ENCODE measurements at places on chromosomes 7 and 10.

DNA sequence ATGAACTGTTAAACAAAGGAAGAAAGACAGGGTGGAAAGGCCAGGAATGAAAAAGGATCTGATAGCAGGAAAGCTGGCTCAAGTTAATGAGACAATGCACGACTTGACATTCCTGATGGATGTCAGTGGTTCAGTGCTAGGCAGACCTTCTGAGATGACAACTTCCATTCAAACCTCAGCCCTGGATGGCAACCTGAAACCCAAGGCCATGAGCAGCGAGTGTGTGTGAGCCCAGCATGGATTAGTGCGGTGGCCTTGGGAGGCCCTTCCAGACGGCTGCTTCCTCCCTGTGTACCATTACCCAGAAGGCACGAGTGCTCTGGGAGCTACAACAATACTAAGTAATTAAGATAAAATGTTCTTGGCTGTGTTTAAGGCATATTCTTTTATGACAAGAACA, 18.8 kb downstream of the TRIL start:
- no peak for DNase-seq

GRCh38 chr7:4837803-4838625, 23.8 kb downstream of the PAPOLB start:
- DNase-seq = peak; percentile 36

GRCh38 chr10:23293145-23293724, 51.4 kb downstream of the C10orf67 start:
- DNase-seq = no peak

DNA sequence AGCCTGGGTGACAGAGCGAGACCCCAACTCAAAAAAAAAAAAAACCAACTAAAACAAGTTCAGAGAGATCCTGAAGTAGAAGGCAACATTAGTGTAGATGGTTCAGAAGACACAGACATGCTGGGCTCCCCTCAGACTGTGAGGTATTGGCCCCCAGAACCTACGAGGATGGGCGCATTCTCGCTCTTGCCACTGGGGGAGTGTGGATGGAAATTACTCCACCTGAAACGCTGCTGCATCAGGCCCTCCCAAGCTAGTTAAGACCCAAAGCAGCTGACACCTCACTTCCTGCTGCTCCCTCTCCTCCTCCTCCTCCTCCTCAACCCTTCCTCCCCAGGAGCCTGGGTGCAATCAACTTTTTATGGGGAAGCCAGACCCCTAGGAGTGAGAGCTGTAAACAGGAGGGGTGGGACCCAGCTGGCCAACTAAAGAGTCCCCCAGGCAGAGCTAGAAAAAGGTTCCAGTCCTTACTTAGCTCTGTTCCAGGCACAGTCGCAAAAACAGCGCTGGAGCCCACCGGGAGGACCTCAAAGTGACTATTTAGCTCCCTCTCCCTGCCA, 7.4 kb downstream of the SH3PXD2A start:
- no peak for DNase-seq

DNA sequence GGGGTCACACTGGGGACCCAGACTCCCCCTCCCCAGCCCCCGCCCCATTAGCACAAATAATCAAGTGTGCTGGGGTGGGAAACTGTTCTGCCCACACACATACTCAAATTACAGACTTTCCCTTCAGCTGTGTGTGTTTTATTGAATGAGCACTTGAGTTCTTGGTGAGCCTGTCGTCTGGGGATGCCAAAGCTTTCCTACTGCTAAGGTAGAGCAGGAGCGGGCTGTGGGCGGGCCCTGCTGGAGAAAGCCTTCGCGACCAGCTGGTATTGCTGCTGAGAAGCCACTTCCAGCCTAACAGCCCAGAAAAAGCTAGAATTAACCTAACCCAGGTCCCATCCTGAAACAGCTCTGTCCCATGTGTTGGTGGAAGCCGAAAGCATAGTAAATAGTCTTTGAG, 87.0 kb upstream of the KMT2E start:
- DNase-seq = no peak

- DNase-seq = peak; percentile 14
Observed at GRCh38 chr10:119166564-119166963, 1.1 kb upstream of the SFXN4 start.

DNA sequence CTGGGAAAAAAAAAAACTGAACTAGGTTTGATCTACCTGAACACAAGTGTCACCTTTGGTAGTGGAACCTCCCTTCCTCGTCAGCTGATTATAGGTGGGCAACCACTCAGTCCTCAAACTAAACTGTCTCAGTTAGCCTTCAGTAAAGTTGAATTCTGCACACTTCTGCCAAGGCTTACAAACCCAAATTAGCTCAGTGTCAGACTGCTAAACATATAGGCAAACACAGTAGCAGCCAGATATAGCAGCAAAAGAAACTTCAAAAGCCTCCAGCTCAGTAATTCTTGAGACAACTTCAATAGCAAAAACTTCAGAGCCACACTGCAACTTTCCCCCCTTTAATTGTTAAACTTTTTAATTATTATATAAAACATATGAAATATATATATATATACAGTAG, 956.9 kb downstream of the XPNPEP1 start:
- no peak for DNase-seq

GRCh38 chr10:88707429-88708155, 1.5 kb downstream of the LIPK start:
- DNase-seq = no peak

DNA sequence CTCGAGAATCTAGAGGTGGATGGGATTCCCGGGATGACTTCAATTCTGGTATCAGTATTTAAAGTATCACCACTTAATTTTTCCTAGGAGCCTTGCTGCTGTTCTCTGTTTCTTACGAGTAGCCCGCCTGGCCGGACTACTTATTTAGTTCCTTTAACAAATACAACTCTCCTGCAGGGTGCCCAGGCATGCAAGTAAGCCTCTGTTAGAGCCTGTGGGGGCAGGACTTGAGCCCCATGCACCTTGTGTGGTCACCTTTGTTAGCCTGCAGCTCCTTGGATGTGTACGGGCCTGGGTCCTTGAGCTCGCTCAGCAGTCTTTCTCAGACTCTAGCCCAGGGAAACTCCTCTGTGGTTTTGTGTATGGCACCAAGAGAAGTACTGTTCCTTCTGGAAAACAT, 16.1 kb downstream of the EIF4H start:
- no peak for DNase-seq

DNA sequence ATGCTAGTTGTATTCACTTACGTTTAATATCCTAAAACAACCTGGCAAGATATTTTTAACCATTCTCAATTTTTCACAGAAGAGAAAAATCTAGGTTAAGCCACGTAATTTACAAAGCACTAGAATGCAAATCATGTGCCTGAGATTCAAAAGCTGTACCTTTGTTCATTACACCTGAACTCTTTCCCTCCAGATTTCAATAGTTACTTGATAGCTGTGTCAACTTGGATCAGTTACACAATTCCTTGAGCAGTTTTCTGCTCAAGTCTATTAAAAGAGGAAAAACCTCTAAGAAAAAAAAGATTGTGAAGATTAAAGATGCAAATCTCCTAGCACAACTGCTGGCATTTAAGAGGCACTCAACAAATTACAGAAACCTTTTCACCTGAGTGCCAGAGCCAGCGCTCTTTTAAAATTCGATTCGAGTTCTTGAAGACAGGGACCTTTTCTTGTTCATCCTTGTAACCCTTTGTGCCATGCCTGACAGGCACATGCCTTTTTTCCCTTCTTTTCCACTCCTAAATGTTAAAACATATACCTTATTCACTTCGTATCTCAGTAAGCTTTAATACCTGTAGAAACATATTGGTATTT, 886 bp downstream of the NSUN6 start:
- no peak for DNase-seq

- DNase-seq = no peak
Observed at GRCh38 chr7:98206451-98207330, 4.5 kb upstream of the BHLHA15 start.

DNA sequence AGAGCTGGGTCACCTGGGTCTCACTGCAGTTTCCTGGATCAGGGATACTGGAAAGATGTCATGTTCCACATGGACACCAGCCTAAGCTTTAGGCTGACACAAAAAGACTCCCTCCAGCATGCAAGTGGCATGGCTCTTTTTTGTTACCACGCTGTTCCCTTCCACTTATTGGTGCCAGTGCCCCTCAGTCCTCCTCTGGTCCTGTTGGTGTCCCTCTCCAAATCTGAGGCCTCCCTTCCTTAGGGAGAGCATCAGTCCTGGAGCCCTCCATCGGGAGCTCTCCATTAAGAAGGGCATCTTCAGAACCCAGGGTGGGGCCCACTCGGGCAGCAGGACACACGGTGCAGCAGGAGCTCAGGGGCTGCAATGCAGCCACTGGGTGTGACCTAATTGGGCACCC, 76.1 kb upstream of the LRRC18 start:
- no peak for DNase-seq

- DNase-seq = no peak
Observed at GRCh38 chr7:140922741-140923345, 1.9 kb downstream of the BRAF start.

DNA sequence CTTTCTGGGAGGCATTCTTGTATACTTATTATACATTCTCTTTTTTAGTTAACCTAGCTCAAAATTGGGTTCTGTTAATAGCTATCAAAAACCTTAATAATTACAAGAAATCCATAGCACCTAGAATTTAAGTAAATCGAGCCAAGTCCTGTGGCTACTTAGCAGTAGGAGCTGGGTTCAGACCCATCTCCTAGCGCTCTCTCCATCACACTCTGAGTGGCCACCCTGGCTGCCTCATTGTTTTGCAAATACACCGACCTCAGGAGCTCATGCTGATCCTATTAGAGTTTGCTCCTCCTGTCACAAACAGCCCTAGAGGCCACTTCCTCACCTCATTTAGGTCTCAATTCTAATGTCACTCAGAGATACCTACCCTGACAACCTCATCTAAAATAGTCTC, 46.2 kb upstream of the OSBPL3 start:
- DNase-seq = no peak

GRCh38 chr7:86366946-86367345, 276.8 kb upstream of the GRM3 start:
- no peak for DNase-seq

GRCh38 chr7:18927134-18927533, 190.3 kb downstream of the TWIST1 start:
- no peak for DNase-seq

- DNase-seq = no peak
Observed at GRCh38 chr7:27950123-27950522, 210.2 kb downstream of the TAX1BP1 start.

GRCh38 chr10:119268871-119269506, 61.6 kb downstream of the GRK5 start:
- DNase-seq = peak; percentile 88

DNA sequence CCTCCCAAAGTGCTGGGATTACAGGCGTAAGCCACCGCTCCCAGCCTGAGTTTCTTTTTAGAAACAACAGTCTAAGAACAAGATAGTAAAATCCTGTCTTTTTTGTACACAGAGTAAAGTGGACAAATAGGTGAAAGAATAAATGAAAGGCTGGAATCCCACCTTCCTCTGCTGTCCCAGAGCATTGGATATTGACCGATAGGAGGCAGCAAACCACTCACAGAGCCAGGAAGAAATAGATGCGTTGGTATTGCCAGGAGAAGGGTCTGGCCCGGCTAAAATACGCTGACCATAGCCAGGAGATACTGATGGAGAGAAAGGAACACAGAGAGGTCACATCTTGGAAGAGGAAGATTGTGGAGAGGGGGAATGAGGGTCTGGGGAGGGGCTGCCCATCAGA, 11.4 kb upstream of the ZNF12 start:
- no peak for DNase-seq

DNA sequence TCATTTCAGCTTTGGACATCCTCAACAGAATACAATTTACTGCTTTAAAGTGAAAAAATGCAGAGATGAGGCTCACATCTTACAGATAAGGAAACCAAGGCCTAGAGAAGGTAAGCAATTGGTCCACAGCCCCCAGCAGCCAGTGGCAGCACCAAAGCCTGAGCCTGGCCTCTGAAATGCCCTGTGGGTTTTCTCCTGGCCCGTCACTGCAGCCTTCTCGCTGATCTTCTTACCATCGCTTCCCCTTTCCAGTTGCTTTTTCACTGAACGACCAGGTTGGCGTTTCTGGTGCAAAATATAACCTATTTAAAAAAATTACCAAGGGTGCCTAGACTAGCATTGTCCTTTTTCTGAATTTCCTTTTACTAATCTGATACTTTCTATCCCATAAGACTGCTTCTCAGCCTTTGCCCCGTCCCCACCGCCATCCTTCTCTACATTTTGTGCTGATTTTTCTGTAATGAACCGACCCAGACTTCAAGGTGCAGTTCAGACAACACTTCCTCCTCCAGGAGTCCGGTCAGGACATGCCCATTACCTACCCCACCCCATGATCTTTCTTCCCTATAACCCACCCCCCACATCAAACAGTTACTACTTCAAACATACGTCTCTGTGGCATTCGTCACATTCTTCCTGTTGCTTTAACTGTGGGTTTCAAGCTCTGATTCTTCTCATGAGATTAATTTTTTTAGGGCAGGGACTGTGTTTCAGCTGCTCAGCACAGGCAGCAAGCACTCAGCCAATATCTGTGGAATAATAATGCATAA, 289.4 kb downstream of the DNAJB6 start:
- no peak for DNase-seq

- DNase-seq = no peak
Observed at GRCh38 chr7:133742709-133743538, 384.2 kb upstream of the LRGUK start.

DNA sequence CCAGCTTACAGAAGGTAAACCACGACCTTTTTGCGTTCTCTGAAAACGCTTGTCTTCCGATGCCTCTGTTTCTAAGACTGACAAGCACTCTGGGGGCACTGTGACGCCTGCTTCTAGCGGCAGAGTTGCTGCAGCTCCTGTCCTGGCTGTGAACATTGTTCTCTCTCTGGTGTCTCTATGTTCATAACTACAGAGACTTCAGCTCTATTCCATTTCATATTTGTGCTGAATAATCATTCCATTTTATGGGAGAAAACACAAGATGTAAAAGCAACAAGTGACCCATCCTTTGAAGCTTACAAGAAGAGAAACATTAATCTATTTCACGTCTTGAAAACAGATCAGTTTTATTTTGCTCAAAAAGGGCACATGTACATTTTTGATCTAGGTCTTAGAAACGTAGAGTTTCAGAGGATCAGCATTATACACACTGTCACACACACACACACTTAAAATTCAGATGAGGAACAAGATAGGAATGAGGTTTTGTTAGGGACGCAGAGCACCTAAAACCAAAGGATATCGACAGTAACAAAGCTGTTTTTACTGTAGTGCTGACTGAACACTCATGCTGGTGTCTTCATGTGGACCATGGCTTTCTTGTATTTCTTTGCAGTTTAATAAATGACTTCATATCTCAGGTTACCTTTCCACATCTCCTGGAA, 3.0 kb downstream of the IKZF1 start:
- DNase-seq = peak; percentile 86

DNA sequence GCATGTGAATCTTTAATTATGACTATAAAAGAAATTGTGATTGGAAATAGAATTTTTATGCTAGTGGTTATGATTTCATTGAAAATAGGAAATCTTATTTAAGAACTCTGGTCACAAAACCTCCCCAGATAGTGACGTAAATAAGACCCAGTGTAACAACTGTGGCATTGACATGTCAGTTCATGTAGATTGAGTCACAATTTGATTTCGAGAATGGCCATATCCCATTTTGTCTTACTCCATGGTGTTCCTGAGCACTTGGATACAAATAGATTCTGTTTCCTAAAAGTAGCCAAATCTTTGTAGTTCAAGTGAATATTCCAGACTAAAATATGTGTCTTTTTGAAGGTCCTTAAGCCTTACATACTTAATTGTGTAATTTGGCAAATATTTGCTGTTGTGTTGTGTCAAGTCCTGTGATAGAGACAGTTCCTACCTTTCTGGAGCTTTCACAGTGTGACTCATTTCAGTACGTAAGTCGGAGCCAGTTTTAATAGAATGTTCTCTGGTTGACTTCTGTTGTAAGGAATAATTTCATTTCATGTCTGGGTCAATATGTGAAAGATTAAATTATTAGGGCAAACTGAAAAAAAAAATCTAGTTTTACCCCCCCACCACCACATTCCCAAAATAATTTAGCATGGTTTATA, 37.1 kb upstream of the TOMM7 start:
- no peak for DNase-seq

All from activated effector memory CD4-positive, alpha-beta T cell treated with anti-CD3 and anti-CD28 coated beads, Interleukin-2, amount 50 U/mL, for 16 hours (primary cell).